Femur (tissue), 1 donor: ENCODE measurements at places on chromosomes 6 and 20.

DNA sequence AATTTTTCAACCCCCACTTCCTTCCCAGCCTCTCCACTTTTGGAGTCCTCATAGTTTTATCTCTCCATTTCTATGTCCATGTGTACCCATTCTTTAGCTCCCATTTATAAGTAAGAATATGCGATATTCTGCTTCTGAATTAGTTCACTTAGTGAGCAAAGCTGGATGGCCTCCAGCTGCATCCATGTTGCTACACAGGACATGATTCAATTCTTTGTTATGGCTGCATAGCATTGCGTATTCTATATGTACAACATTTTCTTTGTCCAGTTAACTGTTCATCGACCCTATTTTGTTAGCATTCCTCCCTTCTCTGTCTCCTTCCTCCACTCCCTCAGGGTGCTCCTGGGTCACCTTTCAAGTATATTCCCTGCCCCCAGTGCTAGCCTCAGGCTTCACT, 210.0 kb upstream of the SSTR4 start:
- DNase-seq, result no peak

- DNase-seq, result no peak
These were observed 488.3 kb downstream of the CDH26 start for GRCh38 chr20:60446267-60447111.

- no peak for DNase-seq
These were observed 59.7 kb downstream of the BTBD9 start for GRCh38 chr6:38580030-38580429.

DNA sequence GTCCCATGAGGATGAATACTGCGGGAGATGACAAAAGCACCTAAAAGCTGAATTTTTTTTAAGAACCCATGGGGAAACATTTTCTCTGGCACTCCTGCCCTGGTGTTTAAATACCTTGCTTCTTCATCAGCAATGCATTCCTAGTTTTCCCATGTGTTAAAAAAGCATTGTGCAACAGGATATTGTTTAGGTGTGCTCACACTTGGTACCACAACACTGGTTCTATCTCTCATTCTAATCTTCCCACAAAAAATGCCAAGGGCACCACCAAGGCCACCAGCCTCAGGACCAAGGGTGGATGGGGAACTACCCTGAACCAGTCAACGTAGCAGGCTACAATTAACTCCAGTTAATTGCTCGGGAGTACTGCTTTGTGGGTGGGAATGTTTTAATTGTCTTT, 50.9 kb downstream of the ALDH5A1 start:
- DNase-seq, result no peak

DNA sequence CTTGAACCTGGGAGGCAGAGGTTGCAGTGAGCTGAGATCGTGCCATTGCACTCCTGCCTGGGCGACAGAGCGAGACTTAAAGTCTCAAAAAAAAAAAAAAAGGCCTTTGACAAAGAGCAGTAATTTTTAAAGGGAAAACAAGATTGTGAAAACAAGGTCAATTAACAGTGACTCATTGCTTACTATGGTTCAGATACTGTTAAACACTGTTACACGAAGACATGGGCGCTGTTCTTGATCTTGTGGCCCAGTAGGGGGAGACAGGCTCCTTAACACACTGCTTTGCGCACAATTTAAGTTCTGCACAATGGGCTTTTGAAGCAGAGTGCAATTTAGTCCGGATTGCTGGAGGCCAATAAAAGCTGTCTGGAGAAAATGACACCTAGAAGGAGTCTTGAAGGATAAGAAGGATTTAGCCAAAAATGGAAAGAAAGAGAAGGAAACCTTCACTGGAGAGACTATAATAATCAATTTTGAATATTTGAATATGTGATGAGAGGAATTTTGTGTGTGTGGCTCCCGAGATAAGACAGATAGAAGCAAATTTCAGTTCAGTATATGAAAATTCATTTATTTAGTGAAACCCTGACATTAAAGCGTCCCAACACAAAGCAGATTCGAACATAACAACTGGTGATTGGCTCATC, 6.0 kb upstream of the LATS1 start:
- peak; percentile 26 for DNase-seq

DNA sequence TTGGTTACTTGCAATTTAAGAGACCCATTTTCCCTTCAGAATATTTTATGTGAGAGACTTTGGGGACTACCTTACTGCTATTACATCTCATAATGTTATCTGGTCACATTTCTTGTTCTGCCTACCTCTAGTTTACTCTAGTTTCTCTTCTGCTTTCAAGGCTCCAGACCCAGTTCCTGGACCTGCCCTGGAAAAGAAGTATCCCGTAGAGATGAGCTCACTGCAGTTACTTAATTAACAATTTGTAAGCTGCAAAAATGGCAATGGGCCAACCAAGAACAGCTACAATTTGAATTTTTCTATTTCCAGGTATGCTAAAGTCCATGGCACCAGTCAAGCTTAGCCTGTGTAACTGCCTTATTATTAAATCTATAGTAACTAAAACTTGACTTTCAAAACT, 25.0 kb downstream of the TAB2 start:
- DNase-seq, result no peak

GRCh38 chr6:73078908-73079610, 146.2 kb downstream of the KHDC1L start:
- no peak for DNase-seq

DNA sequence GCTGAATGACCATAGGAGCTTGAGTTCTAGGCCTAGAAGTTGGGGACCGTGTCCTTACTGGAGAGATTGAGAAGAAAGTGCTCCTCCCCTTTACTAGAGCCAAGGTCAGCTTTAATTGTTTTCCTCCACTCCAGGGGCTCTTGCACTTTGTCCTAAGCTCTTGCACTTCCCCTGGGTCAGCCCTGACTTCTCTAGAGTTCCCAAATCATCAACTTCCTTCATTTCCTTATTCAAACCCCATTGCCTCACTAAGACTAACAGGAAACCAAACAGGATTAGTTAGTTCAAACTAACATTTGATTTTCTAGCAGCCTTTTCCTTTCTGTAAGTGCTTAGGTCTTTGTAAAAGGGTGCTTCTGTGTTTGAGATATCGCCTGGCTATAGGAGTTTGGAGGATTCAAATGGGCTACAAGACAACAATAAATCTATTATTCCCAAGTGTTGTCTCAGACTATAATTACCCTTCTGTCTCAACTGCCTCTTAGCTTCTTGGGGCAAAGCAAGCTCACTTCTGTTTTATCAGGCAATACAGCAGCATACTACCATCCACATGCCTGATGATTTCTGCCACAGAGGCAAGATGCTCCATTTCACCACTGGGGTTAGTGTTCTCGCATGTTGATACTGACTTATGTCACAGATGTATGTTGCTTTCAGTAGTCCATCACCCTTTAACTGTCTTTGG, 12.8 kb upstream of the DTNBP1 start:
- DNase-seq, result no peak

DNA sequence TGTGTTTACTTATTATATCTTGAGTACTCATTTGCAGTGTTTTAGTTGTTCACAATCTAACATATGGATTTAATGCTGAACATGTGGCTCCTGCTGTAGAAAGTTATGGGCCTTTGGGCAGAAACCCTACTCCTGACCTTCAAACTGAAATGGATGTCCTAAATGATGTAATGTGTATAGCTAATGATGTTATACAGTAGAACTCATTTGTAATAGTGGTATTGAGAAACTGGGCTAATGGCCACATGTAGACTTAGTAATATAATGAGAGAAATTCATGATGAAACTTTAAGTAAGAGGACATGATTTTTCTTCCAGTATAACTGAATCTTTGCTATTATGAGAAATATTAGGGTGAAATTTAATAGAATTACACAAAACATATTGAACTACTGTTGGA, 121.3 kb upstream of the PTPRK start:
- DNase-seq, result no peak

DNA sequence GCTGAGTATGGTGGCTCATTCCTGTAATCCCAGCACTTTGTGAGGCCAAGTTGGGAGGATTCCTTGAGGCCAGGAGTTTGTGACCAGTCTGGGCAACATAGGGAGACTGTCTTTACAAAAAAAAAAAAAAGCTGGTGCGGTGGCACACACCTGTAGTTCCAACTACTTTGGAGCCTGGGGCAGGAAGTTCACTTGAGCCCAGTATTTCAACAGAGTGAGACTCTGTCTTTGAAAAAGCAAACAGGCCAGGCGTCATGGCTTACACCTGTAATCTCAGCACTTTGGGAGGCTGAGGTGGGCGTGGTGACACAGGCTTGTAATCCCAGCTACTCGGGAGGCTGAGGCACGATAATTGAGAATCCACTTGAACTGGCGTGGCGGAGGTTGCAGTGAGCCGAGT, 28.7 kb downstream of the MYBL2 start:
- no peak for DNase-seq

DNA sequence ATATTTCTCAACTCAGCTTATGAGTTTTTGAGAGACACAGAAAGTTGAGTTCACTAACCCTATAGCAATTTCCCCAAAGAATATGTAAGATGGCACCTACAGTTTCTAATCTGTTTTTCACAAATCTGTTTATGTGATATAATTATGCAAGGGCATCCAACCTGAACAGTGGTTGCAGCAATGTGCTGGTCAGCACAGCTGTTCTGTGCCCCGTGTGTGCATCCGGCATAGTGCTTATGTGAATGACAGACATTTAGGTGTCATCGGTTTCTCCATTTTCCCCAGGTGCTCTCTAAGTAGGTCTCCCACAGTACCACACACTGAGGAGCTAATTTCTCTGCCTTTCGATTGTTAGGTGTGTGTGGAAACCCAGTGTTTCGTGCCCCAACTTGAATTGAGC, 7.7 kb upstream of the BACH2 start:
- no peak for DNase-seq

- DNase-seq, result no peak
These were observed 301.6 kb upstream of the ADGRB3 start for GRCh38 chr6:68333442-68333841.

DNA sequence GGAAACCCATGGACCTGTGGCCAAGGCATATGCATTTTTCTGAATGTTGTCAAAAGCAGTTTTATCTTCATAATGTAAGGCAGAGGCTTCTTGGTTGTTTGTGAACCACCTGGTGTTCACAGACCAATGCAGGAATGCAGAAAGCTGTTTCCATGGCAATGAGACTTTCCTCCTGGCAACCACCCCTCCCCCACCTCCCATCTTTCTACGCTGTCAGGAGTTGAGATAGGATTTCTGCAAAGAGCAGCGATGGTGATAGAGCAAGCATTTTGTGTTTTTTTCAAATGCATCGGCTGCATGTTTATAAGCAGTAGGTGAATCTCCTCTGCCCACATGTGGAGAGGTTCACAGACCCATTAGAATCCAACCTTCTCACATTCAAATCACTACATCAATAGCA, 114.1 kb upstream of the SMLR1 start:
- no peak for DNase-seq

DNA sequence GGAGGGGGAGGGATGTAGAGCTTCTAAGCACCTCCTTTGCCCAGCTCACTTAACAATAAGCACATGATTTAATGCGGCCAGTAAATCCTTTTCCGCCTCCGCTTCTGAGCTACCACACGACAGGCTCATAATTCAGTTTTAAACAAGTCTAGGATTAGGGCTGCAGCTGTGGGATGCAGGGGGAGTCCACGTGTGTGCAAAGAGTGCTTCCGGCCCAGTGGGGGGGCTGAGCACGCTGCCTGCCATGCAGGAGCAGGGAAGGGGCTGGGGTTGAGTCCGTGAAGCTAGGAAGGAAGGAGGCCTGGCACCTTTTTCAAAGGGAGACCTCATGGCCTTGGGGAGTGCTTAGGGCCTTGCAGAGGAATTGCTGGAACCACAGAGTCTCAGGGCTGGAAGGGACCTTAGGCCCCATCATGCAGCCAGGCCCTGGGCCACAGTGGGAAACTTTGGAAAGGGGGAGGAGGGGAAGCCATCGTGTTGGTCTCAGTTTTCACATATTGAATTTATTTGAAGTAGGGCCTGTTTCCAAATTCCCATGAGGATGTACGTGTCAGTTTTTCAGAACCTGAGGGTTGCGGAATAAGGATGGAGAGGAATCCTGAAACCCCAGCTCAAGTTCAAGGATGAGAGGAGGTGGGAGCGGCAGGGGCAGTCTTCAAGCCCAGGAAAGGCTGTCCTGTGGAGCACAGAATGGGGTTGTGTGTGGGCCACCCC, 96.1 kb downstream of the VEGFA start:
- no peak for DNase-seq

DNA sequence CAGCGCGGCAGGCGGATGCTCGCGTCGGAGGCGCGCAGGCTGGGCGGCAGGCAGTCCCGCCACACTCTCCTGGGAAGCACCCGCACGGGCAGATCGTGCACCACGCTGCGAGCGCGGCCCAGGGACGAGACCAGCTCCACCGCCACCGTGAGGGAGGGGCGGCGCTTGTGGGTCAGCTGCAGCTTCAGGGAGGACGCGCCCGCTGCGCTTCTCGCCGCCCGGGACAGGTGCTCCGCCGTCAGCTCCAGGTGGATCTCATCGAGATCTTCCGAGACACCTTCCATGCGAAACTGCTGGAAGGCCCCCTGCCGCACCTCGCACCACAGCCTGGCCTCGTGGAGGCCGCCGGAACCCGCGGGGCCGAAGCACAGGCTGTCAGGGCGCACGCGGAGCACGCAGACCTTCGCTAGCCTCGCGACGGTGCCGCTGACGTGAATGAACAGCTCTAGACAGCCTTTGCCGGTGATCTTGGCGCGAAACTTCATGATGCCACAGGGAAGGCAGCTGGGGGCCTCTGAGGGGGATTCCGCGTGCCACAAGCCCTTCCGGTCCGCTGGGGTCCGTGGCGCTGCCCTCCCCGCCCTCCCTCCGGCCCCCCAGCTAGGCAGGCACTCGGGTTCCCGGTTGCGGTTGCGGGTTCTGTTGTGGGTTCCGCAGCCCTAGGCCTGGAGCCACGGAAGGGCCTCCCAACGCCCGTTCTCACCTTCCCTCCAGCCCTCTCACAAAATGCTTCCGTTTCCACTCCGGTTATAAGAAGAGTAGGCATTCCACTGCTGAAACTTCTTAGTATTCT, at the start of gene HUS1B:
Gene HUS1B, minus strand, starts transcription at position 641 of the 793 bp plus-strand sequence. Its CDS starts 156 bp downstream, at position 485.
- DNase-seq, result no peak

GRCh38 chr6:129683601-129684322, 26.2 kb downstream of the ARHGAP18 start:
- DNase-seq, result peak; percentile 76

GRCh38 chr6:20447157-20447556, 45.5 kb downstream of the E2F3 start:
- DNase-seq, result no peak

DNA sequence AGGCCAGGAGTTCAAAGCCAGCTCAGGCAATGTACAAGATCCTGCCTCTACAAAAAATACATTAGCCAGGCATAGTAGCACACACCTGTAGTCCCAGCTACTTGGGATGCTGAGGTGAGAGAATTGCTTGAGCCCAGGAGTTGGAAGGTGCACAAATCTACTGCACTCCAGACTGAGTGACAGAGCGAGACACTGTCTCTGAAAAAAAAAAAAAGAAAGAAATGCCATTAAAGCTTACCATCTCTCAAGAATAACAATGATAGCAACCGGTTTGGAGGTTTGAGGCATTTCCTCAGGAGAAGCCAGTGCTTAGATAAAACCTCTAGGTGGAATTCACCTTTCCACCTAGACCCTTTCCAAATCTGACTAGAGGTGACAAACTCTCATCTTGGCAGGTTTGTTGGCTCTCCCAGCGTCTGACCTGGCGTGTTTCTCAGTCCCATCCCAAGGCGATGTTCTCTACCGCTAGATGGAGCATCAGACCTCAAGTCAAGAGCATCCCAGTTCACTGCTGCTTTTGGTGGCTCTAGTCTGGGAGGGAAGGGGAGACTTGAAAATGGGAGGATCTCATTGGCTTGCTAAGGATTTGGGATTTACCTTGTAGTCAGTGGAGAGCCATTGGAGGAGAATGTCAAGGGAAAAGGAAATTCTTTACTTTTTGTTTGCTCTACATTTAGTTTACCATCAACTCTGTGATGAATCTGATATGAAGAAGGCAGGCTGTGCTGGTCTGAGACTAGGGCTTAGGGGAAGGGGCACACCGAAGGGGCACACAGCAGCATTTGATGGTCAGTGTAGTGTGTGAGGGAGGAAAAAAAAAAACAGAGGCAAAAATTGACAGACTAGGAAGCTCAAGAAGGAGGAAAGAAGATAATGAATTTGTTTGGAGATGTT, 67.9 kb downstream of the NCOA7 start:
- peak; percentile 47 for DNase-seq
